T-helper 2 cell (primary cell): ENCODE measurements at places on chromosomes 6 and 20.
A peak's percentile ranks its signal among the peaks of the same experiment; 100 is the strongest.

DNA sequence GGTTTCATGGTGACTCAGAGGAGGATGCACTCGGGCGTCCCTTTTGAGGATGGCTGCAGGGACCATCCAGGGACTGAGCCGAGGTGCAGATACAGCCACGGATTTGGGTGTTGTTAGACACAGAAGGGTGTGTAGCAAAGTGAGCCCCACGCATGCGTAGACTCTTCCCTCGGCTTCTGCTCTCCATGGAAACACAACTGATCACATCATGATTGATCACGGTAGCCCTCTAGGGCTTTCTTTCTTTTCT is 606 bp upstream of the ULBP1 start:
- DNase-seq: no peak

DNA sequence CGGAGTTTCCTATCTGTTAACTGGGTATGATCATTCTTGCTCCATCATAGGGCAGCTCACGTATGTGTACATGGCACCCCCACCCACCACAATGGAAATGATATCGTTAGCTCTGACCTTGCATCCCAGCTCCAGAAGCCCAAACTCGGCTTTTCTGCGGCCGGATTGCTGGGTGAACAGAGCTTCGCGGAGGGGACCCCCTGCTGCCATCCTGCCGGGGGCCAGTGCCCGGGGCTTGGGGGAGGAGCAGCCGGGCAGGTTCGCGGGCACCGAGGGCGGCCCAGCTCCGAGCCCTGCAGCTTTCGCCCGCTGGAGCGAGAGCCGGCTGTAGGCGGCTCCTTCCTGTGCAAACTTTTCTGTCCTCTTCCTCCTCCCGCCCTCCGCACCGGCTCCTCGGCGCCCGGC is 24.9 kb upstream of the FUCA2 start:
- DNase-seq: peak; percentile 24

- DNase-seq: no peak
These were observed 4.5 kb downstream of the NCOA7 start for GRCh38 chr6:125795301-125795700.

- no peak for DNase-seq
These were observed 6.8 kb downstream of the PCSK2 start for GRCh38 chr20:17233626-17234025.

GRCh38 chr6:25025919-25026301 is 90.2 kb upstream of the RIPOR2 start:
- DNase-seq: no peak

DNA sequence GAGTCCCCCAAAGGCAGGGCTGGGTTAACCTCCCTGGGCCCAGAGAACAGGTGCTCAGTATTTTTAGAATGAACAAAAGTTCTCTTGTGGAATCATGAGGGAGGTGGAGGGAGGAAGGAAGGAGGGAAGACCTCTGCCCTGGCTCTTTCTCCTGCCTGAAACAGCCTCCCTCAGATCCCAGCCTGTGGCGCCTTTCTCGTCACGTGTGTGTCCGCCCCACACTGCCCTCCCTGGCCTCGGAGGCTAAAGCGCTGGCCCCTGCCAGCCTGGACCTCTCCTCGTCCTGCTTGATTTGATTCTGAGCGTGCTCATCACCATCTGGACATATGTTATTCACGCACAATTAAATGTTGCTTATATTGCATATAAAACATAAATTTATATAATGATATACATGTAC is 40.9 kb downstream of the PHACTR3 start:
- no peak for DNase-seq

- no peak for DNase-seq
These were observed 23.9 kb downstream of the FLRT3 start for GRCh38 chr20:14313341-14314020.

- no peak for DNase-seq
These were observed 81.3 kb downstream of the RPP40 start for GRCh38 chr6:4922488-4923037.

- DNase-seq: no peak
These were observed 51.5 kb downstream of the RPS12 start for GRCh38 chr6:132865829-132866228.

GRCh38 chr6:137170266-137171052 is 3.0 kb downstream of the IL22RA2 start:
- DNase-seq: no peak

DNA sequence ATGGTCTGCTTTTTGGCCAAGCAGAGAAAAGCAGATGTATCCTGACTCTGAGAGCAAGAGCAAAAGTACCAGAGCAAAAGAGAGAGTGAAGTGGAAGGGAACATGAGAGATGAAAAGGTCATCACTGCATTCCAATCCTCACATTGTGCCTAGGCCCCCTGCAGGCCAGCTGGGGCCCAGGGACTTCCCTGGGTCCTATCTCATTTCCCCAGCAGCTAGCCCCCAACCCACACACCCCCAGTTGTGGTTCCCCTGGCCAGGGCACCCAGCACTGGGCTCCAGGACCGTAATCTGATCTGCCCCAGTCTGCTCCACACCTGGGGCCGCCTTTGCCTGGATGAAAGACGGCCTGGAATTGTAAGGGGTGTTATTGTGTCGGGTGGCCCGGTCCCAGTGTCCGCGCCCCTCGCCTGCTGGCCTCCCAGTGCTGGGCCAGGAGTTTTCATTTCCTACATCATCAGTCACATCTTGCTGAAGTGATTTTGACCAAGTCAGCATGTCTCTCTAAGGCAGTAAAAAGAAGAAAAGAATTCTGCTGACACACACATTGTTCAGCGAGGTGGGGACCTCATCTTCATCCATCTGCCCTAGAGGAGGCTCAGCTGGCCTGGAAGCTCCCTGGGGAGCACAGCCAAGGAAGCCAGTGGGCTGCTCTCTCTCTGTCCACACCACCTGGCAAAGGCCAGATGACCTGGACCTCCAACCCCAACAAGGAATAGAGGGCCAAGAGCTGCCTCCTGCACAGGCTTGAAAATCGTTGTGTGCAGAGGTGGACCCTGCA is 4.0 kb upstream of the BMP7 start:
- DNase-seq: no peak

DNA sequence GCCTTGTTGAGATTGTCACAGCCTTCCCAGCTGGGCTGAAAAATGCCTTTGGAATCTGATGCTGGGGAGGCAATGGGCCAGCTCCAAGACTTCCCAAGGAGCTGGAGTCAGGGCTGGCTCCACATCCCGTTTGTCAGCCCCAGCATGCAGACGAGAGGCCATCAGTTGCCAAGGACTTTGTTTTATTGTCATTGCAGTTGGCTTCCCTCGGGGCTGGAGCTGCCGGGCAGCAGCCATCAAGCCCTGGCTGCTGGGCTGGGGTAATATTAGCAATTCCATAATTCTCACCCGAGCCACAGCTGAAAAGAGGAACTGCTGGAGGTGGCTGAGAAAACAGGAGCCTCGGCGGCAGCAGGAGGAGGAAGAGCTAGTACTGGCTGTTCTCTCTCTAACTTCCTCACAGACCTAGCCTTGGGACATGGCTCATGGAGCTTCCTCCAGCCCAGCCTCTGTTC is 182.5 kb downstream of the CDC5L start:
- no peak for DNase-seq

- no peak for DNase-seq
These were observed 4.0 kb upstream of the ADGRF5 start for GRCh38 chr6:46925563-46926253.

DNA sequence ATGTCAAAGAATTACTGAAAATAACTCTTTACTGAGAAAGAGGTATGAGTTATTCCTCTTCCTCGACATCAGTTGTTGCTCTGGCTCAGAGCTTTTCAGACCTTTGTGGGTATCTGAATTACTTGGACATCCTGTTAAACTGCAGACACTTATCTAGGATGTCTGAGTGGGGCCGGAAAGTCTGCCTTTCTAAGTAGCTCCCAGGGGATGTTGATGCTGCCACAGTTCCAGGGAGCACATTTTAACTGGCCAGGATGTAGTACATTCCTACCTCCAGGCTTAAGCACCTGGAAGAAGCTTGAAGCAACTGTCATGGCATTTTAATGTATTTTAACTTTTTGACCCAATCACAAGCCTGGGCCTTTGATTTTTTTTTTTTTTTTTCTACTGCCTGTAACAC is 265.8 kb upstream of the PLCB4 start:
- no peak for DNase-seq

- no peak for DNase-seq
These were observed 14.5 kb downstream of the FERMT1 start for GRCh38 chr20:6108330-6108729.

- no peak for DNase-seq
These were observed 83.9 kb downstream of the SESN1 start for GRCh38 chr6:109010705-109011102.

DNA sequence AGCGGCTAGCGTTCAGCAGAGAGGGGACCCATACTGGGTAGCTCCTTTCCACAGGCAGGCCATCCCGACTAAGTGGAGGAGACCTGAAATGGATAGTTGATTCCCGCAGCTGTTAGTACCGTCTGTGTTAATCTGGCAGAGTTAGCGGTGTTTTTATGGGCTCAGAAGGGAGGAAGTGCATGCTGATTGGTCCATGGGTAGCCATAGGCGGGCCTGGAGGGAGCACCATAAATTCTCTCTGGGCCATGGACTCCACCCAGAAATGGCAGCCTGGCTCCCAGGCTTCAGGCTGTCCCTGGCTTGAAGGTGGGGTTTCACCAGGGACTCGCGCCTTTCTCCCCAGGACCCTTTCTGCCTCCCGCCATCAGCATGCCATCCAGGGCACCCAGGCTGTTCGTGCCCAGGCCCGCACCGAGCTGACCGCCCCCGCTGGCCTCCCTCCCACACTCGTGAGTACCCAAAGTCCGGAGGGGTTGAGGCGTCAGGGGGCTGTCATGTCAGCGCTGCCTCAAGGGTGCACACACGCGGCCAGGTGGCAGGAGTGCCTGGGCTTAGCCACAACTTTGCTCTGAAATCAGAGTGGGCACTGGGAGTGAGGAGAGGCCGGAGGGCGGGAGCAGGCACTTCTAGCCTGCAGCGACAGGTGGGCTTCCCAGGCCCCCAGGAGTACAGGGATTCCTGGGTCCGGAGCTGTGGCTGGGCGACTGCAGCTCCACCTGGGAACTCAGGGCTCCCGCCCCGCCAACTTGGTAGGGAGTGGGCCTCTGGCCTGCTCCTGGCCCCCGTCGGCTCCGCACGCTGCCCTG is 694.3 kb upstream of the FLRT3 start:
- DNase-seq: no peak

DNA sequence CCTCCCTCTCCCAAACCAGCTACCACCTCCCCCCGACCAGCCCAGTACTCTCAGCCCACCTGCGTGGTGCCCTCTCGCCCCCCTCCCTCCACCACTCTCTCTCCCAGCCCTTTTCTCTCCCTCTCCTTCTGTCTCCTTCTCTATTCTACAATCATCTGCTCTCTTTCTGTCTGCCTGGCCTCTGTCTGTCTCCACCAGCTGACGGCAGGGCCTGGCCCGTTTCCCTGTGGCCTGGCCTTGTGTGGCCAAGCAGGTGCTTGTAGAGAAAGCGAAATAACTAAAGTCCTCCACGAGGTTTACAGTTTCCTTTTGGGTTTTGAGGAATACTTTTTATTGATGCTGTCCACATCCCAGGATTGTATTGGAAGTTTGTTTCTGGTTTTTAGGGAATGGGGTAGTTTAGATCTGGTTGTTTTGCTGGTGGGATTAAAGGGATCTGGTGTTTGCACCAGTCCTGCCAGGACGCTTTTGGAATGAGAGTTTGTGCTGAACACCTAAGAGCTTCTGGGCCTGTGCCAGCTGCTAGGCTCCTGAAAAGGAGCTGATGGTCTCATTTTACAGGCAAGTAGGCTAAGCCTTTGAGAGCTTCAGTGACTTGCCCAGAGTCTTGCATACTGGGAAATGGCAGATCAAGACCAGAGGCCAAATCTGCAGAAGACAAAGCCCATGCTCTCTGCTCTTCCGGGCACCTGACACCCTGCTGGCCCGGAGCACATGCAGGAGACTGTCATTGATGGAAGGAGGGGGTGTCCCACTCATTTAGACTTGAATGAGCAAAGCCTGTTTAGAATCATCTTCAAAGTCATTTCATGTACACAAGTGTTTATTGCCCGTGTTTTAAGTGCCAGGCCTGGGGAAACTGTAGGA is 161.7 kb downstream of the SYCP2 start:
- no peak for DNase-seq

- DNase-seq: no peak
These were observed 102.3 kb downstream of the UBE3D start for GRCh38 chr6:82963191-82963925.
